Mesendoderm (in vitro differentiated cells): ENCODE measurements at places on chromosomes 4 and X.

GRCh38 chr4:26793735-26794134 lies 66.9 kb upstream of the STIM2 start:
- peak; percentile 40 for DNase-seq

GRCh38 chrX:40628506-40628905 lies 5.3 kb downstream of the MPC1L start:
- DNase-seq = no peak

- DNase-seq = peak; percentile 5
Measured at GRCh38 chrX:15151267-15152186, 118.4 kb downstream of the ASB9 start.

DNA sequence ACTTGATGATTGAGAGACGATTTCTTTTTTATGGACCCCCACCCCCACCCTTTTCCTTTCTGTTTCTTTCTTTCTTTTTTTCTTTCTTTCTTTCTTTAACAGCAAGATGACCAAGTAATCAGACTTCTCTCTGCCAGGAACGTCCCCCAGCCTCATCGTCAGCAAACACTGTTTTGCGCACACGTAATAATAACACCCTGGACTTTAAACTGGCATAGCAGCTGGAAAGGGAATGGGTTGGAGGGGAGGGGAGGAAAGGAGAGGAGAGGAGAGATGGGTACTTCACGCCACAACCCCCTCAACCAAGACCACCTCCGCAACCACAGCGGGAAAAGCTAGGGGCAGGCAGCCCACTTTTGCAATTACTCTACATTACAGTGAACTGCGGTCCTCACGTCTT lies 1.1 kb downstream of the GABRA2 start:
- no peak for DNase-seq

DNA sequence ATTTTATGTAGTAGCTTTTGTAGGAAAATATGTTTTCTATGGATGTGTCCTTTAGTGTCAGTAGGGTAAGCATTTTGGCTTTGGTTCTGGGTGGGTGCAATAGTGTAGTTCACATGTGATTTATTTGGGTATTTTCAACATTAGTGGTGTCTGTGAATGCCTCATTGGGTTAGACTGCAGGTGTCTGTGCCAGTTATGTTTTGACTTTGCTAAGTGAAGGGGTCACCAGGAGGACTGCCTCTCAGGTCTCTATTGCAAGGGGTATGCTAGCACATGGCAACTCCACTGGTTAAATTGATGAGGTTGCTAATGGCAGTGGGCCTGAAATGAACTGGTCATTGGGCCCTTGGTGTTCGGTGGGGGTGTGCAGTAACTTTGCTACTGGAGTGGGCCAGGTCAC lies 467.1 kb downstream of the NAF1 start:
- DNase-seq = no peak

DNA sequence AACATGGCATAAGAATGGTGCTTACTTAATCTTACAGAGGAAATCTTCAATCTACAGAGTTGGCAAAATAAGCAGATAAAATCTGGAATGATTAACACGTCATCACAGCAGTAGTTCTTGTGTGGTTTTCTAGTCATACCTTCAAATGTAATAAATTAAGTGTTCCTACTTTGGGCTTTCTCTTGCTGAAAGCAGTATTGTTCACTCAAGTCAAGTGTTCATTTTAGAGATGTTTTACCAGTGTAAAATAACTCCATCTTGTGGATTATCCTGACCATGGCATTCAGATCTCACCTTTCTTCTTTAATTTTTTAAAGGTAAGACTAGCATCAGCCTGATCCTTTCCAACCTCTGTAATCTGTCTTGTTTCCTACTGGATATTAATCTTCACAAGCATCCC lies 72.9 kb downstream of the ADAMTS3 start:
- no peak for DNase-seq
